Astrocyte (in vitro differentiated cells and primary cell): ENCODE measurements at places on chromosomes 7 and 10. TPM values are rescaled to one million over a fixed set of nuclear protein-coding genes. Genes with fewer than 3 reads are reported as not detected.

ANKRD7 gene
- total RNA-seq = 0.41 and 0.82 TPM in 2 replicates

GRCh38 chr7:129923709-129924108 is 29.1 kb downstream of the UBE2H start:
- peak; percentile 92 for DNase-seq
- no peak overlapping the region for H3K4me3 ChIP-seq
- H3K4me1 ChIP-seq = peaks cover 19% of the 10 kb centered on the region
- H3K27ac ChIP-seq = peak overlapping the region; percentile 59

TMEM213 gene
- total RNA-seq = not detected in 2 replicates

- no peaks in the 10 kb centered on the region for H3K27me3 ChIP-seq
- no peak overlapping the region for H3K27ac ChIP-seq
- H3K4me3 ChIP-seq = no peak overlapping the region
- no peak for DNase-seq
- no peaks in the 10 kb centered on the region for H3K4me1 ChIP-seq
Measured at GRCh38 chr10:96441987-96442643, 71.6 kb downstream of the TLL2 start.

STEAP1B gene
- total RNA-seq = 1.1 and 1.3 TPM in 2 replicates

DNA sequence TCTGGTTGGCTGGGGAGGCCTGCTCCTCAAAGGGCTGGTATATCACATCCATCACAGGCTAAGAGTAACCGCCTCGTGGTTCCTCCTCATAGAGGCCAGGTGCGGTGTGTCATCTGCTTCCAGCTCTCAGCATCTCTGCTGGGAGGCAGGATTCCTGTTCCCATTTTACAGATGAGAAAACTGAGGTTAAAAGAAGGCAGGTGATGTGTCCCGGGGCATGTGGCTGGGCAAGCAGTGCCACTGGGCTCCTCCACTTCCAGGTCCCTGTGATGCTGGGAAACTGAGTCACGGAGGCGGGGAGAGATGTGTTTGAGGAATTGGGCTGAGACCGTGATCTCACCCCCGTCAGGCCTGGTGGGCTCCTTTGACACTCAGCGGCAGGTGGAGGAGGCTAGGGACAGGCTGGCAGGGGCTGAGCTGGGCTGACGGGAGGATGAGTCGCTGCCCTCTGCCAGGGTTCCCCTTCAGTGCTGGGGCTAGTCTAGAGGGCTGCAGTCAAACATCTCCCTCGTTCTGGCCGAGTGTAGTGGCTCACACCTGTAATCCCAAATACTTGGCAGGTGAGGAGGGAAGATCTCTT is 9.4 kb downstream of the ARPC1B start:
- H3K4me3 ChIP-seq = no peak overlapping the region
- H3K27me3 ChIP-seq = no peaks in the 10 kb centered on the region
- H3K27ac ChIP-seq = no peak overlapping the region
- H3K4me1 ChIP-seq = peaks cover 20% of the 10 kb centered on the region
- peaks cover 9% of the 10 kb centered on the region for H3K36me3 ChIP-seq
- DNase-seq = no peak

GRCh38 chr10:119263951-119264617 is 56.7 kb downstream of the GRK5 start:
- H3K27me3 ChIP-seq = no peaks in the 10 kb centered on the region
- DNase-seq = no peak

- H3K4me3 ChIP-seq = no peak overlapping the region
- no peak overlapping the region for H3K27ac ChIP-seq
- no peaks in the 10 kb centered on the region for H3K27me3 ChIP-seq
- no peaks in the 10 kb centered on the region for H3K4me1 ChIP-seq
- H3K36me3 ChIP-seq = peaks cover 8% of the 10 kb centered on the region
- DNase-seq = no peak
Measured at GRCh38 chr10:92490387-92490786, 83.5 kb downstream of the IDE start.
